NB4 (cell line): ENCODE measurements at places on chromosomes 5 and 9.

DNA sequence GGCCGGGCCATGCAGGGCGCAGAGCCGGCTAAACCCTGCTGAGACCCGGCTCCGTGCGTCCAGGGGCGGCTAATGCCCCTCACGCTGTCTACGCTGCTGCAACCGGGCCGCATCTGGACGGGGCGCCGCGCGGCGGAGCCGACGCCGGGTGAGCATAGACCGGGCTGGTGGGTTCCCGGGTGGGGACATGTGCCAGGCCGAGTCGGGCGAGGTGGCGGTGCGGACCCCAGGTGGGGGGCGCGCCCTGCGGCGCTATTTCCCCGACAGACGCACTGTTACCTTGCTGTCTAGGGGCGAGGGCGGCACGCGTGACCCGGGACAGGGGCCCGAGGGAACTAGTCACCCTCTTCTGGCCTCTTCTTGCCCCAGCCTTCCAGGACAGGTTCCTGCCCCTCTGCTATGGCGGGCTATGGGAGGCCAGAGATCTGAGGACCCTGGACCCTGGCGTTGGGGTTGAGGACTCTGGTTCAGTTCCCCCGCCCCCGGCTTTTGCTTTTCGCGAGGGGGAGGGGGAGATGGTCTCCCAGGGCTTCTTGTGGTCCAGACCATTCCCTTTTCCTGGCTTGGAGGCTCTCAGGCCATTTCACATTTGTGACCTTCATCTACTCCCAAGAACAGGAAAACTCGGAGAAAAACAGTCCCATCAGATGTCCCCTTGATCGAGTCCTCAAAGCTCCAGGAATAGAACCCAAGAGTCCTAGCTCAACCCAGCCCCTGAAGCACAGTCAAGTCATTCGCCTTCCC, 536 bp downstream of the SLC27A4 start:
- no peak for DNase-seq

- no peak for DNase-seq
Observed at GRCh38 chr5:128667751-128668150, 129.7 kb upstream of the FBN2 start.

GRCh38 chr5:67901814-67902496, 313.6 kb upstream of the PIK3R1 start:
- DNase-seq, result no peak

- no peak for DNase-seq
Observed at GRCh38 chr5:14768508-14769365, 102.8 kb downstream of the ANKH start.

GRCh38 chr9:92720807-92721535, 43.7 kb downstream of the BICD2 start:
- no peak for DNase-seq

DNA sequence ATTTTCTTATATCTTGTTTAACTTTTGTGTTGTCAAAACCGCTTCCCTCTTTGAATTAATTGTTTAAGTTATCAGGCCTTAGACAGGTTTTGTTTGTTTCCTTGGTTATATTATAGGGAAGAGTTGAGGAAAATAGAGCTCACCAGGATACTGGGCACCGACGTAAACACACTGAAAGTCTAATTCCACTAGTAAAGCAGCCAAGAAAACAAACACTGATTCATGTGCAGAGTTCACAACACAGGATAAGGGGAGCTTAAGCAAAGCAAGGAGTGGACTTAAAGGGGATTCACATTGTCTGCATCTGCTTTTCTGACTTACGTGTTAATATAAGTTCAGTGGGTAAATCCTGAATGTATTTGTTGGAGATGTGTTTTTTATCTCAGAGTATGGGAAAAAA, 139.0 kb upstream of the CDH6 start:
- DNase-seq, result no peak

- DNase-seq, result peak; percentile 74
Observed at GRCh38 chr9:113682297-113682771, 193.8 kb upstream of the ZNF618 start.

DNA sequence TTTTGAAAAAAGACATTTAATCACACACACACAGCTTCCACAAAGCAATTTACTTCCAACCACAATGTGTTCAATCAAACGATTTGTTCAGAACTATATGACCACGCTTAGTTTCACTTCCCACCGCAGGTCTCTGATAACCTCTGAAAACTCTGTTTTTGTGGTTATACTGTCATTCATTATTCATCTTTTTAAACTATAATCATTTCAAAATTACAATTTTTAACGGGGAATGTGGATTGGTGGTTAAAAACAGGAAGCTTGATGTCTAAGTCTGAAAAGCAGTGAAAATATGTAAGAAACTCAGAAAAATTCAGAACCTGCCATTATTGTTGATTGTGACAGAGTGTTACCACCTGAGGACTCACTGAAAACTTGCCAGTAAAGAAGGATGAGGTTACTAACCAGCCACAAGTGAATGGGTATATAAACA, 12.7 kb upstream of the TMEM174 start:
- DNase-seq, result peak; percentile 71

DNA sequence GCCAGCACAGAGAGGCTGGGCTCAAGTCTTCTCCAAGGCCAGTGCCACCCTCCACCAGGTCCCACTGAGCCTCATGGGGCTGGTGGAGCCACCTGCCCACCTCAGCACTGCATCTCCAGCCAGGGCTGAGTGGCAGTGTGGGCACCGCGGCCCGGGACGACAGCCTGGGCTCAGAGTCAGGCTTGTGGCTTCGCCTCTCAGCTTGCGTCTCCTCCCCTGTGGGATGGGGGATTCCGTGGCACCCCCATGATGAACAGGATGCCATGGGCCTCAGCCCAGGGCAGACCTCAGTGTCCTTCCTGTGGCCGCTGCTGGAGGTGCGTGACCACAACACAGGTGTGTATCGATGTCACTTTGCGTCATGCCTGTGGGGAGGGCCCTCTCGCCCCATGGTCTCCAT, 136.4 kb upstream of the PPP1R26 start:
- no peak for DNase-seq

DNA sequence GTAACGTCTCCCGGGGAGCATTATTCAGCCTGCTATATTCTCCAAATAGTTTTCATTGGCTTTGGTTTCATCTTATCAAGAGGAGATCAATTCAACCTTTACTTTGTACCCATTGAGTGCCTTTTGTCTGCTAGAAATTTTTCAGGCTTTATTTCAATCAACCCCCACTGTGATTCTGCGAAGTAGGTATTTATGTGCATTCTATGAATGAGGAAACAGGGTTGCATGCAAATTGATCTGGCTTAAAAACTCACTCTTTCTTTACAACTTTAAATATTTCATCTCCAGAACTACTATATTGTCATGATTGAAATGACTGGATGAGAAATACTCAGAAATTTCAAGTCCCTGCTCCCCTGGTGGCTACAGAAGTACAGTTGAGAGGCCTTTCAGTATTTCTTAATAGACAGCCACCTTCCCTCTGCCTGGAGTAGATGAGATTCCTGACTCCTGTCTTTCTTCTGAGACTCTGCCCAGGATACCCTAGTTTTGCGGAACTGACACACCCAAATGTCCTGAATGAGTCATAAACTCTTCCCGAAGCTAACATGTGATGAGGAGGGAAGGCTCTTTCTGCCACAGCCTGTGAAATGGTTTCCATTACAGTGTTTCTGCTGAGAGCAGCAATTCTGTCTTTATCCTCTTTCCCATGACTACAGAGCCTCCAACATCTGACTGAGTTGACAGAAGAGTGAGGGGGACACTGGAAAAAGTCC, 52.6 kb upstream of the TNC start:
- DNase-seq, result no peak

GRCh38 chr5:98106116-98107031, 667.1 kb upstream of the RGMB start:
- no peak for DNase-seq

DNA sequence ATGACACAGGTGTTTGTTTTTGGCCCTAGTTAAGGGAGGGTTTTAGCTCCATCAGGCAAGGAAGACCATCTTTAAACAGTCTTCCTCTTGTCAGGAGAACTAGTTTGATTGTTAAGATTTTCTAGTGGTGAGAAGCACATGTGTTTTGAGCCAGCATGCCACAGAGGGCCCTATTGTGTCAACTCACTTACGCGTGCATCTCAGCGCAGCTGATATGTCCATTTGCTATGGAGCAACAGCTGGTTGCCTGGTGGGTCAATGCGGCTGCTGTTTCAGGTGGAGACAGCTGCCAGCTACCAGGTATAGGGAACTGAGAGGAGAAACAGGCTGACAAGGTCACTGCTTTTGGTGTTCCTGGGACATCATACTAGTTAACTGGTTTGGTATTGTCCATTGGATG, 100.5 kb upstream of the PRRC1 start:
- DNase-seq, result no peak

DNA sequence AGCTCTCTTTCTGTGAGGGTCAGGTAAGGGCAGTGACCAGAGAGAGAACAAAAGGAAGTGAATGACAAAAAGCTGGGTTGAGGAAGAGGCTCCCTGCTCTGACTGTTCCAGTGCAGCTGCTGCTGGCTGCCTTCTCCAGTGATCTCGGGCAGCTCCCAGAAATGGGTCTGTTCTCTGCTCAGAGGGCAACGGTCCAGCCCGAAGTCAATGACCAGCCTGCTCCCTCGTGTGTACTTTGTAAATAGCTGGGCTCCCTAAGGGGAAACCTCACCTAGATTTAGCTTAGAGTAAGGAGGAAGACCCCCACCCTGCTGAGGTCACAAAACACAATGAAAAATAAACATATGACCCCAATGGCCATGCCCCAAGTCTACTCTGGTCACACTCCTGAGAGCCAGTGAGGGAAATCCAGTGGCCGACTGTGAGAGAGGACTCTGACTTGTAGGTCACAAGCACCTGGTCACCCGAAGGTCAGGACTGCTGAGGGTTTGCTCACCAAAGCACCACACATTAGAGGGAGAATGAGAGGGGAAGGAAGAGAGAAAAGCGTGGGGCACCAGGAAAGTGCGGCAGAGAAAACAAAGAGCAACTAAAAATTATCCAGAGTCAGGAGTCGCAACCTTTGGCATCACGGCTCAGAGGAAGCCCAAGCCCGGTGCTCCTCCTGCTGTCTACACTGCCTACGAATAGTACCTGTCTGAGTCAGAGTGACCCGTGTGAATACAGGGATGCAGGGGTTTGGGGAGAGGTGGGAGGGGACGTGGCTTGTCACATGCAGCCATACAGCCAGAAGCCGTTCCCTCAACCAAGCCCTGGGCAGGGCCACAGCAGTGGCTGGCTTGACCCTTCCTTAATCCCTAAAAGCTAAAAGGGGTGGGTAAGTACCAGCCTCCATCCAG, 19.8 kb downstream of the NIPAL4 start:
- DNase-seq, result no peak

- DNase-seq, result no peak
Observed at GRCh38 chr5:159027504-159027903, 72.2 kb downstream of the EBF1 start.

DNA sequence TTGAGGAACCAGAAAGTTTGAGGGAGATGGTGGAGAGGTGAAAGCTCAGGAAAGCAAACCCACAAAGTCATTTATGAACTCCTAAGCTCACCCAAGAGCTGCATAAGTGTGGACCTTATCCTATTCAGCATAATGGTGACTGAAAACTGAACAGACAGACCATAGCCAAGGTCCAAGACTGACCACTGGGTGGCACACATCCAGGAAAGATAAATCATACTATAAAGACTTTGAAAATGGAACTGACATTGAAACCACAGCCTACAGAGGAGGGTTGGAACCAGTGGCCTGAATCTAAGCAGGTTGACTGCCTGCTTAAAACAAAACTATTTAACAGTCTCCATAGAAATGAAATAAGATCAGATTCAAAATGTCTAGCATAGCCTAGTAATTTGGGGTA, 121.0 kb upstream of the RGS7BP start:
- DNase-seq, result peak; percentile 34

DNA sequence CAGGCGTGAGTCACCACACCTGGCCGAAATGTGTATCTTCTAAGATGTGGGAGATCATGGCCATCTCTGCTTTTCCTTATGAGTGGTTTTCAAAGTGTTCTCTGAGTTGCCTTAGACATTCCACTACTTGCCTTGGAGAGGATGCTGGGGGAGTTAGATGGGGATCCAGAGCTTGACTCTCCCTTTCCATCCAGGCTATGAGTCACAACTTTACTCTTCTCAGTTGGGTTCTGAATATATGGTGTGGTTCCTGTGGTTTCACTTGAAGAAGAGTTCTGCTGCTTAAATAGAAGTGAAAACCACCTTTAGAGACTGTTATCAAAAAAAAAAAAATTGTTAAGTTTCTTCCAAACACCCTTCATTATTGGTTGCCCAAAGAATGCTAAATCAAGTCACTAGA, 217.6 kb downstream of the ZNF608 start:
- DNase-seq, result no peak

DNA sequence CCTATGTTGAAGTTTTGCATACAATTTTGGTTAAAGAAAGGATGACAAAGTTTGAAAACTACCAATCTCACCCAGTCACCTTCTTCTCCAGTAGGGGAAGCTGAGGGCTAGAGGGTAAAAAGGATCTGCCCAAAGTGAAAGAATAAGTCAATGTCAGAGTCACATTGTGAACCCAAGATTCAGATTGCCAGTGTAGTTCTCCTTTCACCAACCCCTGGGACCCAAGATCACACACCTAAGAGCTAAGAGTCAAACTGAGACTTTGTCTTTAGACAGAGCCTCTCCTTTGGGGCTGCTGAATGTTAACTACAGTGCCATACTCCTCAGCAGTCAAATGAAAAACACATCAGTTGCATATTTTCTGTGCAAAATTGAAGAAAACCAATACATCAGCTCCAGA, 210.6 kb downstream of the ATP10B start:
- no peak for DNase-seq

DNA sequence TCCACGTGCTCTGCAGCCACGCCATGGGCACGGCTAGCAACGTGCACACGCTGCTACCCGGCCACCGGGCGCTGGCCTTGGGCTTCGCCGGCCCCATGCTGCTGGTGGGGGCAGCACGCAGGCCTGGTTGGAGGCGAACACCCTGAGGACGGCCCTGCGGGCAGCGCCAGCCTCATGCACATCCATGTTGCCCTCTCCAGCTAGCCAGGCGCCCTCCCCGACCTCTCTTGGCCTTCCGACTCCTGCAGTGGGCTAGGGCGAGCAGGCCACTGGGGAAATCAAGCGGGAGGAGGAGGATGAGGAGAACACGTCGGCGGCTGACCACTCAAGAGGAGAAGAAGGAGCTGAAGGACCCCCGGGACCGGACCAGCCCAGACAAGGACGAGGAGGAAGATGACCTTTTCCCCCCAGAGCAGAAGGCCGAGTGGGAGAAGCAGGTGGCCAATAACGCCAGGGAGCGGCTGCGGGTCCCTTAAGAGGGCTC, 73.3 kb downstream of the INSL6 start:
- no peak for DNase-seq

GRCh38 chr9:79014929-79015699, 556.7 kb upstream of the TLE4 start:
- DNase-seq, result no peak

DNA sequence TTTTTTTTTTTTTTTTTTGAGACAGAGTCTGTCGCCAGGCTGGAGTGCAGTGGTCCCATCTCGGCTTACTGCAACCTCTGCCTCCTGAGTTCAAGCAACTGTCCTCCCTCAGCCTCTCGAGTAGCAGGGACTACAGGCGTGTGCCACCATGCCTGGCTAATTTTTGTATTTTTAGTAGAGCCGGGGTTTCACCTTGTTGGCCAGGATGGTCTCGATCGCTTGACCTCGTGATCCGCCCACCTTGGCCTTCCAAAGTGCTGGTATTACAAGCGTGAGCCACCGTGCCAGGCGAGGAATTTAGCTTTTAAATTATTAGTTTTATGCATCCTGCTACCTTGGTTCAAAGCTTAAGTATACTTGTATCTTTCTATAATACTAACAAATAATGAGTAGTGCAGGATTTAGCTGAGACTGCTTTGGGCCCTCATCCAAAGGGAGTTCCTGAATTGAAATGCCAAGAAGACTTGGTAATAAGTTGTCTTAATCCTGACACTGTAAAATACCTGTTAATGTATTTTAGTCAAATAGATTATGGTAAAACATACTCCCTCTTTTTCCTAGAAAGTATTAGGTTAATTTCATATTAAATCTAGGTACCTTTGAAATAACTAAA, 5.0 kb downstream of the CDC42SE2 start:
- DNase-seq, result no peak

GRCh38 chr5:56123531-56124243, 109.4 kb downstream of the ANKRD55 start:
- peak; percentile 93 for DNase-seq
